Hematopoietic multipotent progenitor cell treated with erythropoietin and hydrocortisone succinate and interleukin-3 and kit ligand, for 15 days (in vitro differentiated cells): ENCODE measurements at places on chromosomes 2 and 18.
A peak's percentile ranks its signal among the peaks of the same experiment; 100 is the strongest.

GRCh38 chr18:70454704-70455322 is 166.0 kb downstream of the SOCS6 start:
- peak; percentile 33 for DNase-seq

GRCh38 chr2:10977621-10978020 is 65.9 kb downstream of the KCNF1 start:
- no peak for DNase-seq

DNA sequence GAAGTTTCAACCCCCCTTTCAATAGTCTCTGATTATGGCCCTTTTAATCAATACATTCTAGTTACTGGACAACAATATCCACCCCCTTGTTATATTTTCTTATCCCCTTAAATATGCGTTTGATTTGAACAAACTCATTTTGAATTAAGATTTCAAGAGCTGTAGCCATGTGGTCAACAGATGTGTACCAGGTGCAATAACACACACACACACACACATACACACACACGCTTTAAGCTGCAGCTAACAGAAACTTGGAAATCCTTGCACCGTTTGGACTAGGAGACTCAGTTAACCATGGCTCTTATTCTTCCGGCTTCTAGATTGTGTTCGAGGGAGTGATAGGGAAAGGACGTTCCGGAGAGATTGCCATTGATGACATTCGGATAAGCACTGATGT is 82.8 kb downstream of the NRP2 start:
- DNase-seq = no peak

DNA sequence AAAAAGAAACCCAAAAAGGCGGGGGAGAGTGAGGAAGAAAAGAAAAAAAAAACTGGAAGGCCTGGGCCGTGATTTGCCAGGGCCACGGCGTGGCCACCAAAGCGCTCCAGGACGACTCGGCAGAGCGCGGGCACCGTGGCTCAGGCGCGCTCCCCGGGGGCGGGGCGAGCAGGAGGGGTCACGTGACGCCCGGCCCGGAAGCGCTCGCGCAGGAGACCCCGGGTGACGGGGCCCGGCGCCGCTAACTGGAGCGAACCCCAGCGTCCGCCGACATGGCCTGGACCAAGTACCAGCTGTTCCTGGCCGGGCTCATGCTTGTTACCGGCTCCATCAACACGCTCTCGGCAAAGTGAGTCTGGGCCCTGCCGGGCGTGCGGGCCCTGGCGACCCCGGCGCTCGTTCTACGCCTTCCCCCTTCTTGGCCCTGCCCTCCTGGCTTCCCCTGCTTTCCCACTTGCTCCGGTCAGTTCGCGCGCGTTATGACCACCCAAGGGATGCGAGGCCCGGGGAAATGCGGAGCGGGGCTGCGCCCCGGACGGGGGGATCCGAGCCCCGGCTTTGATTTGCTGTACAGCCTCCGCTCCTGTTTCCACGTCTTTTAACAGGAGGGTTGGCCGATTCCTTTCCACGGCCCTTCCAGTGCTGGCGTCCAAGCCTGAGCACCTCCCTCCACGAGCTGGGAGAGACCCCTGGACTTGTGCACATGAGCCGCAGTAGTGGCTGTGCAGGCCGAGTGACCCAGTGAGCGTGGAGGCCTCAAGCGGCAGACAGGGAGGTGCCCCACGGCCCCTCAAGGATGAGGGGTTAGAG is at the start of gene SLC35F6:
SLC35F6 (plus strand) TSS at position 207 of the 810 bp plus-strand sequence; CDS start at position 273, 66 bp downstream.
- peak; percentile 79 for DNase-seq

DNA sequence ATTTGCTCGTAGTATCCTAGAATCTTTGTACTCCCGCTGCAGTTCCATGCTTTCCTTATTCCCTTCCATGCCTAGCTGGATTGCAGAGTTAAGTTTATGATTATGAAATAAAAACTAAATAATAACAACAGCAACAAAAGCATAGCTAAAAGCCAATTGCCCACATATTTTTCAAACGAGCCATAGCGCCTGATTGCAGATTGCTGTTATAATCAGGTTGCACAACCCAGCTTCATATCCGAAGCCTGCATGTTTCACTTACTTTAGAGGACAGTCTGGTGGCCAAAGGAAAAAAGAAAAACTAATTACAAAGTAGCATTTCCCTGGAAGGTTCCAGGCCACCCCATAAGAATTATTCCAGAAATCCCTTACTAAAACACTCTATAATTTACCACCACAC is 31.9 kb upstream of the PNO1 start:
- no peak for DNase-seq
